Right atrium auricular region (tissue), 2 donors: ENCODE measurements at places on chromosomes 7 and 10.
A peak's percentile ranks its signal among the peaks of the same experiment; 100 is the strongest.

GRCh38 chr7:23662124-23662983 lies 17.6 kb upstream of the FAM221A start:
- H3K27ac ChIP-seq = no peak overlapping the region
- no peak overlapping the region for H3K4me3 ChIP-seq
- no peaks in the 10 kb centered on the region for H3K4me1 ChIP-seq
- no peak for DNase-seq

- H3K4me1 ChIP-seq = no peaks in the 10 kb centered on the region
- peak overlapping the region; percentile 56 for H3K4me3 ChIP-seq
- peak overlapping the region; percentile 99 for H3K27ac ChIP-seq
- no peak for DNase-seq
Measured at GRCh38 chr10:102778781-102779180, 35.0 kb downstream of the WBP1L start.

DNA sequence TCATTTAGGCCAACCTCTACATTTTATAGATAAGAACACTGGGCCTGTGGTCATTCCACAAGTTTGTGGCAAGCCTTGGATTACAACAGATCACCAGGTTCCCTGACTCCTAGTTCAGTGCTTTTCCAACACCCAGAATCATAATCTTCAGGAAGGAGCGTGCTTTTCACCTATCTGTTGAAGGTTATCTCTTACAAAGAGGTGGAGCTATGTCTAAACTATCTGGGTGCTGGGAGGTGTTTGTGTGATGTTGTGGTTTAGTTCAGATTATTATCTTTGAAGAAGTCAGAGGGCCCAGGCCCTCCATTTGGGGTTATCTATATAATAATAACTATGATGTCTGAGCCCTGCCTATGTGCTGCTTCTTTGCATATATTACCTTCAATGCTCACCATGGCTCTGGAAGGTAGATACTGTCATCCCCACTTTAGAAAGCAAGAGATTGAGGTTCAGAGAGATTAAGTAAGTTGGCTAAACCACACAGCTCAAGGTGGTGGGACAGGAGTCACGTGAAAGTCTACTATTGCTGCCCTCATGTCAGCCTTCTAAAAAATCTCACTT lies 24.0 kb downstream of the IL2RA start:
- DNase-seq = no peak
- H3K27me3 ChIP-seq = no peaks in the 10 kb centered on the region
- no peaks in the 10 kb centered on the region for H3K4me1 ChIP-seq
- no peak overlapping the region for H3K4me3 ChIP-seq

DNA sequence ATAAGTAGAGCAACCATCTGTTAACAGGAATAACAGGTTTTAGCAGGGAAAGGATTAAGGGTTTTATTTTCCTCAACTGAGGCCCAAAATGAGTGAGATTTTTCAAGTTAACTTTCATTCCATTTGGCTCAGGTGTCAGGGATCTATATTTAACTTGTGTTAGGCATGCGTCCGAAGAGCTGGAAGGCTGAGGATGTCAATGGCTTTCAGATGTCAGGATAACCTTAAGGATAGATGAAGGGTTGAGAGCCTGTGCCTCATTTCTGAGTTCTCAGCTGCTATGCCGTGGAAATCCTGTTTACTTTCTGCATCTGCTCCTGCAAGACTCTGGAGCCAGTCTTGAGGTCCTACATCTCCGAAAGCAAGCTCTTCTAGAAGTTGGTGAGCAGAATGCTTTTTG lies 36.4 kb upstream of the CD36 start:
- peak overlapping the region; percentile 49 for H3K4me3 ChIP-seq
- no peak for DNase-seq

- H3K4me1 ChIP-seq = no peaks in the 10 kb centered on the region
- no peaks in the 10 kb centered on the region for H3K36me3 ChIP-seq
- no peak overlapping the region for H3K27ac ChIP-seq
- H3K27me3 ChIP-seq = no peaks in the 10 kb centered on the region
Measured at GRCh38 chr7:13416071-13416470, 573.4 kb downstream of the ETV1 start.

GRCh38 chr10:43273543-43273942 lies 6.7 kb upstream of the RASGEF1A start:
- DNase-seq = no peak
- H3K4me1 ChIP-seq = no peaks in the 10 kb centered on the region
- H3K27me3 ChIP-seq = peaks cover under 1% of the 10 kb centered on the region
- no peaks in the 10 kb centered on the region for H3K36me3 ChIP-seq
- H3K4me3 ChIP-seq = no peak overlapping the region

- H3K4me1 ChIP-seq = no peaks in the 10 kb centered on the region
- no peak for DNase-seq
- no peak overlapping the region for H3K27ac ChIP-seq
- H3K27me3 ChIP-seq = no peaks in the 10 kb centered on the region
- no peak overlapping the region for H3K4me3 ChIP-seq
Measured at GRCh38 chr7:150401861-150402631, 22.9 kb downstream of the ZNF775 start.

DNA sequence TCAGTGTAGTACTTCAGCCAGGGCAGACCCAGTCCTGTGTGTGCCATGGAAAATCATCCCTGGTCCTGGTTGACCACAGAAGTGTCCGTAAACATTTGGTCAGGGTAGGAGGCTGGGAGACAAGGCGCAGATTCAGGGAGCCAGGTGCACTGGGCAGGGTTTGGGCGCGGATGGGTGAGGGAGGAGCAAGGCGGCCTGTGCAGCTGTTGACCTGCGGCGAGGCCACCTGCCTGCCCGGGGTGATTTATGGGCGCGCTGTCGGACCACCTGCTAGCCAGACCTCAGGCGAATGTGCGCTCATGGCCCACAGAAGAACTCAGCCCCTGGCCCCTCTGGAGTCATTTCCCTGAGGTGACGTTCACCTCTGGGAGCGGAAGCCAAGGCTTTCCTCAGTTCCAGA lies 6.6 kb downstream of the SFRP5 start:
- H3K27ac ChIP-seq = peak overlapping the region; percentile 80
- H3K27me3 ChIP-seq = no peaks in the 10 kb centered on the region
- H3K36me3 ChIP-seq = peaks cover 15% of the 10 kb centered on the region
- H3K4me3 ChIP-seq = no peak overlapping the region
- no peak for DNase-seq
